ENCODE measurements at places on chromosomes 7 and 10.

DNA sequence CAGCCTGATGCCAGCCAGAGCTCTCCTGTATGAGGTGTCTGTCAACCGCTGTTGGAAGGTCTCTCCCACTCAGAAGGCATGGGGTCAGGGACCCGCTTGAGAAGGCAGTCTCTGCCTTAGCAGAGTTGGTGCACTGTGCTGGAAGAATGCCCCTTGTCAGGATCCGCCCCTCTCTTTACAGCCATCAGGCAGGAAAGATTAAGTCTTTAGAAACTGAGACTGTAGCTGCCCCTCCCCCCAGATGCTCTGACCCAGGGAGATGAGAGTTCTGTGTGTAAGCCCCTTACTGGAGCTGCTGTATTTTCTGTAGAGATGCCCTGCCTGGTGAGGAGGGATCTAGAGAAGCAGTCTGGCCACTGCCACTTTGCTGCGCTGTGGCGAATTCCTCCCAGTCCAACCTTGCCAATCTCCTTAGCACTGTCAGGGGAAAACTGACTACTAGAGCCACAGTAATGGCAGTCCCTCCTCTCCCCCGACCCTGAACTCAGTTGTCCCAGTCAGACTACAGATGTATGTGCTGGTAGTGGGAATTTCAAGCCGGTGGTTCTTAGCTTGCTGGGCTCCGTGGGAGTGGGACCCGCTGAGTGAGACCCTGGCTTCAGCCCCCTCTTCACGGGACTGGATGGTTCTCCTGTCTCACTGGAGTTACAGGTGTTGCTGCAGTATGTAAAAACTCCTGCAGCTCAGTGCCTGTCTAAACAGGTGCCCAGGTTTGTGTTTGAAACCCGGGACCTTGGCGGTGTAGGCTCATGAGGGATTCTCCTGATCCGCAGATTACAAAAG lies 285.5 kb upstream of the ZWINT start:
- no peak for DNase-seq

GRCh38 chr10:5198386-5198785 lies 1.7 kb downstream of the AKR1C4 start:
- no peak for DNase-seq

DNA sequence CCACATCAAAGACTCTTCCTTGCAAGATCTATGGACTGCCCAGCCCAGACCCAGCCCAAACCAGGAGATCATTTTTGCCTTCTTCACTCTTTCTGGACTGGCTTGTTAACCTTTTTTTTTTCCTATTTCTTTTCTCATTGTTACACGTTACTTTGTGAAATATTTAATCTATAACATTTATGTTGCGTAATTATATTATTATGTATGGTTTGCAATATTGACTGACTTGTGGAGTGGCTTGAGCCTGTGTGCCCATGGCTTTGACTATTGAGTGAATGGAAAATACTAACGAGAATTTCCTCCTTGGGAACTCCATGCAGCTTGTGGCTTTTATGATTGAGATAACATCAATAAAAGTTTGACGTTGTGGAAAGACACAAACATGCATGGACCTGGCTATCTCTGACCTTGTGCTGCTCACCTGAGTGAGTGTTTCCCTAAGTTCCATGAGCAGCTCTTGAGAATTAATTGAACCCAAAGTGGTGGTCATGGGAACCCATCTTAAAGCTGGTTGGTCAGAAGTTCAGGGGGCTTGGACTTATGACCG lies 1641.3 kb upstream of the LRRTM3 start:
- DNase-seq: no peak

DNA sequence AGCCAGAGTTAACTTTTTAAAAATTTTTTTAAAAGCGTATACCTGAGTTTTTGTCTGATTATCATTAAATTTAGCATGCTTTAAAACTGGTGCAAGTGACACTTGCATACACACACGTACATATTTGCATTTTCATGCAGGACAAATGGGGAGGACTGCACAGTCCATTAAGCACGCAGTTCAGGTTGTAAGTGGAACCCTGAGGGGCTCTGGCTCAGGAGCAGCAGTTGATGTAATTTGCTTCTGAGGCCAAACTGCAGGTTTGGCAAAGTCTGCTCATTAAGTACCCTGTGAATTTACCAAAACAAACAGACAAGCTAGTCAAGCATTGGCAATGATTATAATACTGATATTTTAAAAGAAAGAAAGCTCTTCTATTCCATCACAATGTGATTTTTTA lies 215.8 kb upstream of the PFKP start:
- no peak for DNase-seq

Measured in testis (tissue), 5 donors.